ENCODE measurements at places on chromosomes 3 and 15.

DNA sequence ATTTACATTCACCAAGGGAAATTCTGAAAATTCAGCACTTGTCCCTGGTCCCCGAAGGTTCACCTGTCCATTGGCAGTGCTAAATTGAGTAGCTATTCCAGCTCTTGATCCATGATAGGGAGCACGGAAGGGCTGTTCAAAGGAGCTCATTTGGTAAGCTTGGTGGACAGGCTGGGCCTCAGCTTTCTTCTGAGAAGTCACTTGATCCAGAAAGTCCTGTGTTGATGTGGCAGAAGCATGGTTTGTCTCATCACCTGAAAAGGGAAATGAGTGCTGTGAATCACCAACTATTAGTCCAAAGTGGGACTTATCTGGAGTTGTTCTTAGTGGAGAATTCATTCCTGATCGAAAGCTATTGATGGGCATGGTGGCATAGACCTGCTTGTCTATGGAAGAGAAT, 19.9 kb upstream of the SLC12A8 start:
- no peak for DNase-seq

- DNase-seq, result no peak
These were observed 2.1 kb downstream of the TRA2B start for GRCh38 chr3:185935465-185936272.

GRCh38 chr15:54289590-54290136, 311.4 kb downstream of the UNC13C start:
- no peak for DNase-seq

GRCh38 chr15:53297828-53298227, 461.6 kb downstream of the WDR72 start:
- DNase-seq, result no peak

DNA sequence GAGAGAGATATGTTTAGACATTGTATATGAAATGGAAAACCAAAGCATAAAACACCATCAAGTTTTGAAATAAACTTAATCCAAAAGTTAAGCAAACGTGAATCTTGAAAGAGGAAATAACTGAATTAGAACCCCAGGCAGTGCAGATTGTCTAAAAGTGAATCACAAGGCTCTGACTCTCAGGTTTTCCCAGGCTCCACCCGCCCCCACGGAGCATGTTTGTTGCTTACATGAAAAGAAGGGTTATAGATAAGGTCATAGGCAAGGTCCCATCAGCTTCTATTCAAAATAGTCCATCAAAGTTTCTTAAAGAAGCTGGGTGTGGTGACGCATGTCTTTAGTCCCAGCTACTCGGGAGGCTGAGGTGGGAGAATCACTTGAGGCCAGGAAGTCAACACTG, 29.0 kb upstream of the SLMAP start:
- DNase-seq, result no peak

GRCh38 chr3:169746924-169747323, 17.9 kb downstream of the TERC start:
- DNase-seq, result no peak

DNA sequence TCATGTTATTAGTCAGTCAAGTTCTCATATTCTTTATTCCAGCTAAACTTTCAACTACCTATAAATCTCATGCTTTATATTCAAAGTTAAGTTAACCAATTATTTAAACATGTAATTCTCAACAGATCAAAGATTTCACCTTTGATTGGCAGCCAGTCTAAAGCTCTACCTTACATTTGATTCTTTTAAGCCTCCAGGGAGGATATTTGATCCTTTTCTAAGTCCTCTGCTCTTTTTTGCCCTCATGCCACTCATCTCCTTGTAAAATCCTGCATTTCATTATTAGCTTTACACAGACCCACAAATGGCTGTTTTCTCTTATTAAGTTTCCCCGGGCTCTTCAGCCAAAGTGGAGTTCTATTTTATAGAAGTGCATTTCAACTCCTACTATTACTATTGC, 134.1 kb downstream of the NLGN1 start:
- no peak for DNase-seq

DNA sequence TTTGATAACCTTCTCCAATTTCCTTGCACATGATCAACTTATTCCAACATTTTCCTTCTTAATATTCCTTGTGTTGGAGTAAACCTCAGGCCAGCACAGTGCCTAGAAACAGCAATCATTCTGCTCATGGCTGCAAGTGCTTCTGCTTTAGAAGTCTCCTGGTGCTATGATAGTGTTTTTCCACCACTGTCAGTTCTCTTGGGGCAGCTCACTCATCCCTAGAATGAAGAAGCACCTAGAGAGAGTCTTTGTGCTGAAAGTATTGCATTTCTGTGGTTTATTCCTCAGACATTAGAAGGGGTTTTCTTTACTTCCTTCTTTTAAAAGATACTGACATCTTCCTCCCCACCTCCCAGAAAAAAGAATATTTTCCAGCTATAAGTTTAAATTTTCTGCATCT, 183.5 kb downstream of the RYR3 start:
- no peak for DNase-seq

GRCh38 chr3:181488536-181488935, 223.2 kb upstream of the SOX2 start:
- DNase-seq, result no peak

Data from kidney epithelial cell (primary cell).